Activated CD4-positive, CD25-positive, alpha-beta regulatory T cell (primary cell): ENCODE measurements at places on chromosomes 16 and 17.

GRCh38 chr17:7969433-7969832, 33.0 kb upstream of the GUCY2D start:
- DNase-seq = no peak

- no peak for DNase-seq
Measured at GRCh38 chr17:77424585-77425344, 284.0 kb downstream of the SEC14L1 start.

DNA sequence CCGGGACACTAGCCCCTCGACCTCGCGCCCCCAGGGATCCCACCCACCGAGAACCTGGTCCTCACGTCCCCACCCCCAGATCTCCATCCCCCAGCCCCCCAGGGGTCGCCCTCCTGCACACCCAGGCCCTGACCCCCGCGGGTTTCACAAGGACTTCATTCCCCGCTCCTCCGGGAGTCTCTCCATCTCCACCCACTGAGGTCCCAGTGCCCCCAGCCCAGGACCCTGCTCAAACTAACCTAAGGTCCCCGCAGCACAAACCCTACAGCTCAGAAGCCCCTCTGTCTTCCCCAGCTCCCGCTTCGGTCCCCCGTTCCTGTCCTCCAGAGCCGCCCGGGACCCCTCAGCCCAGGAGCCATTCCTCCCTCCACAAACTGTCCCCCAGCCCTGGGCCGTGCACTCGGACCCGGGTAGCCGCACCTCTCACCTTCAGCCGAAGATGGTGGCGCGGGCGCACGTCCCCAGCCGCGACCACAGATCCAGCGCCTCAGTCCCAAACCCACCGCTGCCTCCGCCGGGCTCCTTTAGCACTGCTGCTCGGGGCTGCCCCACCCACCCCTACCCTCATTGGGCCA, at the start of gene MYH10:
Gene MYH10 (minus strand): TSS at position 499 of the 575 bp plus-strand sequence. CDS start 7,479 bp downstream, outside the sequence.
- DNase-seq = no peak

GRCh38 chr16:78884204-78884603, 716.3 kb downstream of the MAF start:
- DNase-seq = no peak

- no peak for DNase-seq
Measured at GRCh38 chr17:9806699-9807098, 15.2 kb downstream of the GSG1L2 start.

GRCh38 chr17:1683459-1683858, 1.2 kb downstream of the PRPF8 start:
- no peak for DNase-seq

DNA sequence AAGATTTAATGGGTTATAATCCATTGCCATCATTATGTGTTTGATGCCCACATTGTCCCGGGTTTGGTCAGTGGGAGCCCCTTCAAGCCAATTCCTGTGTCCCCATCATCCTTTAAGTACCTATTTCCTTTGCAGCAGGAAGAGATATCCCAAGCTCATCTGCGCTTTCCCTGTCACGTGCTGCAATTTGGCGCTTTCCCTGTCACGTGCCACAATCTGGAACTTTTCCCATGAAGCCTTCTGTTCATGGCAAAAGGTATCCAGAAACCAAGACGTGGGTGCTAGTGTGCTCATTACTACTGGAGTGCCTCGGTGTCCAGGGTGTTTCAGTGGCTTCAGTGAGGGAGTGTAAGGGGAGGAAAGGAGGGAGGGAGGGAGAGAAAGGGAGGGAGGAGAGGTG, 168.5 kb downstream of the NPIPB11 start:
- no peak for DNase-seq

GRCh38 chr17:41494524-41494923, 4.8 kb upstream of the KRT36 start:
- no peak for DNase-seq

- DNase-seq = no peak
Measured at GRCh38 chr17:63529711-63530556, 6.8 kb downstream of the KCNH6 start.

- no peak for DNase-seq
Measured at GRCh38 chr17:200586-200985, 19.1 kb upstream of the DOC2B start.

- no peak for DNase-seq
Measured at GRCh38 chr16:56281249-56281805, 90.0 kb downstream of the GNAO1 start.

DNA sequence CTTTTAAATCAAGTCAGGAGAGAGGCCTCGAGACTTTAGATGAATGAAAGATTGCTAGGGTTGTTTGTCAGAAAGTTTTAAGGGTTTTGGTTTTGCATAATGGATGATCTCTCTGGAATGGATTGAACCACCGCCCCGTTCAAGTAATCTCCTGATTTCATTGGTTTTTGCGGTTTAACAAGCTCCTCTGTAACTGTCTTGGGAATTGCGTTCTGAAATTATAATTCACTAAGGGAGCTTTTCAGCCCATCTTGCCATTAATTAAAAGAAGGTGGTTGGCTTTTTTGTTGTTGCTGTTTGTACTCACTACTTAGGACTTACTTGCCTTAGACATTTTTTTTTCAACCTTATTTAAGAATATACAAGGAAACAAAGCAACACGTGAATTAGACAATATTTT, 8.8 kb downstream of the HS3ST4 start:
- no peak for DNase-seq

- DNase-seq = no peak
Measured at GRCh38 chr17:5667871-5668270, 83.6 kb upstream of the NLRP1 start.

GRCh38 chr16:25895380-25895779, 203.6 kb downstream of the HS3ST4 start:
- no peak for DNase-seq

DNA sequence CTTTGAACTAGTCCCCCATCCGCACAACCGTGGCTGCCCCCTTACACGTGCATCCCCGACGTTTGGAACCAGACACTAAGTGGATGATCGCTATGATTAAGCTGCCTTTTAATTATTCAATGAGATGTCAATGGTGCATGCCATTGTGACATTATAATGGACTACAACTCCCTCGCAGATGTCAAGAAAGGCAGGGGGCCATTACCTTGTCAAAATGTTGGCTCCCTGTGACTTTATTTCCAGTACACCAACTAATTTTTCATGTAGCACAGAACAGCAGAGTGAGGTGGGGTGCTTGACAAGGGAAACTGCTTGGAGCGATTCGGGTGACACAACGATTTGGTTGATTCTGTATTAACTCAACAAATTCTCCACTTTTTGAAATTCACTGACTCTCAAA, 26.5 kb downstream of the ASIC2 start:
- no peak for DNase-seq

- DNase-seq = peak; percentile 82
Measured at GRCh38 chr17:47889734-47890529, 6.1 kb upstream of the SP2 start.

GRCh38 chr17:71284032-71284755, 836.6 kb upstream of the SOX9 start:
- no peak for DNase-seq

DNA sequence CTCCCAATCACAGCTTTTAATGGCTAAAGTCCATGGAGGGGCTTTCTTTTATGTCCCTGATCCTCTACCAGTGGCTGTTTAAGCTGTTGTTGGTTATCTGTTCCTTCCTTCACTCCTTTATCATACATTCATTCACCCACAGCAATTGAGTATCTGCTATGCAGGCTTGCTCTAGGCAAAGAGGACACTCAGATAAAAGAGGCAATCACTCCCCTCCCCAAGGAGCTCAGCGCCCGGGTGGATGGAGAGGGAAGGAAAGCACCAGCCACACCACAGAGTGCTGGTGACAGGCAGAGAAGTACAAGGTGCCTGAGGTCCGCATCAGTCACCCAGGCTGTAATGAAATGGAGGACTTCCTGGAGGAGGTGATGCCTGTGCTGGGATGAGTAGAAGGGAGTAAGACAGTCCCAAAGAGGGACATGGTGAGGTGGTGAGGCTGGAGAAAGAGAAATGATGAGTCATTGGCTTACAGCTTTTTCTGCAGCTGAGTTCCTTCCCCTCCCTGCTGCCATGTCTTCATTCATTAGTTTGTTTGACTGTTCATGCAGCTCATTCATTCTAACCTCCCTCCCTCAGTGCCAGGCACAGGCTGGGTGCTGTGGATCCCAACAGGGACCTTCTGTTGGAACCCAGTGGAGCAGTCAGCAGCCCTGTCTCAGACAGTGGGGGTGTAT, 12.8 kb upstream of the NGFR start:
- DNase-seq = no peak

DNA sequence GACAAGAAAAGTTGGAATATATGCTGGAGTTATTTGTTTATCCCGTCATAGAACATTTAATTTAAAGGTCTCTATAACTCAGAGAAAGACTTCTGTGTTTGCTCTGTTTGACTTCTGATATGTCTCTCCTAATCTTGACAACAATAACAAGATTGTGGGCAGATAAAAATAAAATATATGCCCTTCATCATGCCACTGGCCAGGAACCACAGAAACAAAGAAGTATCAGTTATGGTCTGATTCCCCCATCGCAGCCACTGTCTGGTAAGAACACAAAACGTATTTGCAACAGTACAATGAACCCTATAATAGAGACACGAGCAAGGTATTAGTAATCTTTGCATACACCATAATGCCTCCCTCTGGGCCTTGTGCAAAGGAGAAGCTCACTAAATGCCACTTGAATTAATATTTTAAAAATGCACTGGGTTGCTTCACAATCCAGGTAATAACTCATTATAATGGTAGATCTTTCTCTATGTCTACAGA, 1498.3 kb downstream of the CDH11 start:
- no peak for DNase-seq

- DNase-seq = no peak
Measured at GRCh38 chr16:46706642-46707041, 17.2 kb downstream of the ORC6 start.

DNA sequence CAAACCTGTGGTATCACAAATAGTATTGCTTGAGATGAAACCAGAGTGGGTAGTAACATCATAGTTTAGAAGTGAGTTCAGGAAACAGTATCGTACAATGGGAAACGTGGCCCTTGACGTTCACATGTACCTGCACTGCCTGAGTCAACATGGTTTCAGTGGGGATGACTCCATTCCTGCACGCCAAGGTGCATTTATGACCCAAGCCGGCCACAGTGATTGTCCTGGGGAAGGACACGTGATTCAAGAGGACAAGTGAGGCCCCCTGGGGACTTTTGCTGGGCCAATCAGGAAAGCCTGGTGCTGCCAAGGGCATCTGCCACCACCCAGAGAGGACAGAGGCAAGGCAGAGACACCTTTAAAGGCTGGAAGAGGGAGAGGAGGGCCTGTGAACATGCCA, 119.2 kb downstream of the AXIN2 start:
- no peak for DNase-seq

DNA sequence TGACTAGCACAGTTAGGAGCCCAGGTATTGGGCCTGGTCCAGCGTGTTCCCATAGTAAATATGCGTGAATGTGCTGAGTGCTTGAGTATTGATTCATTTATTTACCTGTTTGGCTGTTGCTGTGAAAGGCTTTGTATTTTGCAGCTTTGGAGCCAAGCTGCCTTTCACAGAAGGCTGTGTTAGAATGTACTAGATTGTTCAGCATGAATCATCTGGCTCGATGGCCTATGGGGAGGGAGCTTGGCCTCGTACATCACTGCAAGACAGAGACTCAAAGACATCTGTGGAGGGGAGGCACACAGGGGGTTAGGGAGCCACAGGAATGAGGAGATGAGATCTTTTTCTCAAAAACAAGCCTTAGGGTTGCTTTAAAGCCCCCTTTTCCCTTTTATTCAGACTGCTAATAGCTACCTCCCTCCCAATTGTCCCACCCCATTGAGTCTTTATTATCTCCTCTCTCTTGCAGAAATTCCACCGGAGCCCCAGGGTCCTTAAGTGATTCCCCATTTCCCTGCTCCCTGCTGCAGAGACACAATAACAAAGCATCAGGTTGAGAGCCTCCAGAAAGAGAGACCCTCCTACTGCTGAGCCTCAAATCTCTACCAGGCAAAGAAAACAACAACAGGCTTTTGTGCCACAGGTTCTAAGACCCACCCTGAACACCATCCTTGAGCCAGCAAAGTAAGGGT, 307.2 kb downstream of the ABCC12 start:
- no peak for DNase-seq

GRCh38 chr16:85961988-85962915, 63.3 kb downstream of the IRF8 start:
- no peak for DNase-seq

DNA sequence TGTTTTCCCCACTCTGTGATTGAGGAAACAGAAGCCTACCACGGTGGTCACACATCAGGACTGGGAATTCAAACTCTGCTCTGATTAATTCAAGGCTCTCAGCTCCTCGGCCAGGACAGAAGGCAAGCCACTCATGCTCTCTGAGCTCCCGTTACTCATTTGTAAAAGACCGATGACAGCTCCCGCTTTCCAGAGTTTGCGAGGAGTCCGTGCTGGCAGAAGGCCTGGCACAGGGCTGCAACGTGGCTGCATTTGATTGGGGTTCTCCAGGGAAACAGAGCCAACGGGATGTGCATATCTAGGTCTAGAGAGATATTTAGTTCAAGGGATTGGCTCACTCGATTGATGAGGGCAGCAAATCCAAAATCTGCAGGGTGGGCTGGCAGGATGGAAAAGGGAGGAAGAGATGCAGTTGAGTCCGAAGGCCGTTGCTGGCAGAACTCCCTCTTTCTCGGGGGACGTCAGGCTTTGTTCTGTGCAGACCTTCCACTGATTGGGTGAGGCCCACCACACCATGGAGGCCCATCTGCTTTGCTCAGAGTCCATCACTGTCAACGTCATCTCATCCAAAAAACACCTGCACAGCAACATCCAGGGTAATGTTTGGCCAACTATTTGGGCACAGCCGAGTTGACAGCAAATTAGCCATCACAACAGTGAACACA, 215.5 kb upstream of the RPL38 start:
- no peak for DNase-seq

DNA sequence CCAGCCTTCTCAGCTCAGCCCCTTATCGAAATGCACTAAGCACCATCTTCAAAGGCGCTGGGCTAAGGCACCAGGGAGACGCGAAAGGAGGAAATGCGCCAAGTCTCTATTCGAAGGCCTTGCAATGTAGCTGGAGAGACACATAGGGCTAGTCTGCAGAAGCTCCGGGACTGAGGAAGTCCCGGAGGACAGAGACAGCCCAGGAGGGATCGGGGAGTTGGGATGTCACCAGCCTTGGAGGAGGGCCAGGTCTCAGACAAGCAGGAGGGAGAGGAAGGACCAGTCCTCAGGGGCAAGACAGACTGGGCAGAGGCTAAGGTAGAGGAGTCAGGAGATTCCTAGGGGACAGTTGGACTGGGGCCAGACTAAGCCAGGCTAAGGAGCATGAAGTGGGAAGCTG, 8.5 kb downstream of the C17orf100 start:
- no peak for DNase-seq

DNA sequence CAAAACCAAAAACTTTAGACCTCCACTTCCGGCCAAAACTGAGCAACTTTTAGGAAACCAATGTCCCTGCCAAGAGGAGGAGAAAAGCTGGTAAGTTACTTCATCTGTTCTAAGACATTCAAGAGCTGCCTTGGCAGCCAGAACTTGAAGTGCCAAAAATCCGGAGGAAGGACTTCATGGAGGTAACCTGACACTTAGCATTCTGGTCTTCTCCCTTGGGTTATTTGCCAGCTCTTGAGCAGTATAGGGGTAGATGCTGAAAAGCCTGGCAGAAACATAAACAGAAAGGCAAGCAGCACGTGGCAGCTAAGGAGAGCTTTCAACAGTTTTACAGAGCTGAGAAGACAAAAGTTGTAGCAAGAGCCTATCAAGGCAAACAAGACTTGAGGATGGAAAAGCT, 53.2 kb downstream of the CDYL2 start:
- DNase-seq = no peak
